ELR (cell line): ENCODE measurements at places on chromosomes 3 and 15.

DNA sequence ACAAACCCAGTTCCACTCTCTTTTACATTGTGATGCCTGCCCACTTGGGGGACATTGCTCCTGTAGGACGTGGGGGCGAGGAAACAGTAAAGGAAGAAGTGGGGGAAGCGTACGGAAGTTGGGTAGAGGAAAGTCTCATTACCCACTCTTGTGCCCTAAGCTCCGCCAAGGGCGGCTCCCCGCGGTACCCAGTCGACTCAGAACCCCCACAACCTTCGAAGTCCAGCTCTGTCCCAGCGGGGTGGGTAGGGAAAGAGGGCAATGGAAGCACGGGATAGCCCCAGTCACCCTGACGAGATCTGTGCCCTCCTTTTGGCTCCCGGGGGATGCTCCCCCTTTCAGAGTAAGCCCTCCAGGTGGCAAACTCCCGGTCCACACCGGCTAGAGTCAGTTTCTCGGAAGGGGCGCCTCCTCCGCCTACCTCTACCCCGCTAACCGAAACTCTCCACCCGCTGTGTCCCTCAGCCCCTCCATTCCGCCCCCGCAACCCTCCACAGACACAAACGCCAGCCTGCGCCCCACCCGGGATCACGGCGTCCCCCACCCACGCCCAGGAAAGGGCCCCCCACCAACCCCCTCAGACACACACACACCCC is 527 bp downstream of the CSNK1G1 start:
- peak; percentile 40 for DNase-seq

DNA sequence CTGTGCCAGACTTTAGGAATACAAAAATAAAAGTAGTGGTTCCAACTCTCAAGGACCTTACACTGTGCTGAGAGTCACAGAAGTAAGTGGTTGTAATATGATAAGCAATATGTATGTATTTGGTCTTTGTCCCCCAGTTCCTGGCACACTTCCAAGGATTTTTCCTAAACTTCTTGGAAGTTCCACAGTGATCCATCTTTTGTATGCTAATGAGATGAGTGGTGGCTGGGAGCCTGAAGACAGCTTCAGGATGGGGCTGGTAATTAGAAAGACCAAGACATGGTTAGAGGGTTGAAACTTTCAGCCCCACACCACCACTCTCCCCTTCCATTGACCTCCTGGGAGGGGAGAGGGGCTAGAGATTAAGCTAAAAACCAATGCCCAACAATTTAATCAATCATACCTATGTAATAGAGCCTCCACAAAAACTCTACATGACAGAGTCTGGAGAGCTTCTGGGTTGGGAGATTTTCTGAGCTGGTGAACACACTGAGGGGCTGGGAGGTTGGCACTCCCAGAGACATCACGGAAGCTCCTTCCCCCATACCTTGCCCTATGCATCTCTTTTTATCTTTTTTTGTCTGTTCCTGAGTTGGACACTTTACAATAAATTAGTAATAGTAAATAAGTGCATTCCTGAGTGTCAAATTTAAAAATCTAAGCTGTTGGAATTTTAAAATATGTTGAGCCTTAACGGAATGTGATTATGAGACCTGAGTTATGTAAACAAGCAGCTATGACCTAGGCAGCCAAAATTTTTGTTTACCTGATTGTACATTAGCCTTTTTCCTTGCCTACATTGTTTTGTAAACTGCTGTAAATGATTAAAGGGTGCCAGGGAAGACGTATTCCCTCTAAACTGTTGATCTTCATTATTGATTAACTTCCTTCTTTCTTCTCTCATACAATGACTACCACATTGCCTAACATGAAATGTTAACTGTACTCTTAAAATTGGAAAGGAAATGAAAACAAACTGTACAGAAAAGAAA is 24.3 kb downstream of the CD200R1L start:
- DNase-seq, result no peak

DNA sequence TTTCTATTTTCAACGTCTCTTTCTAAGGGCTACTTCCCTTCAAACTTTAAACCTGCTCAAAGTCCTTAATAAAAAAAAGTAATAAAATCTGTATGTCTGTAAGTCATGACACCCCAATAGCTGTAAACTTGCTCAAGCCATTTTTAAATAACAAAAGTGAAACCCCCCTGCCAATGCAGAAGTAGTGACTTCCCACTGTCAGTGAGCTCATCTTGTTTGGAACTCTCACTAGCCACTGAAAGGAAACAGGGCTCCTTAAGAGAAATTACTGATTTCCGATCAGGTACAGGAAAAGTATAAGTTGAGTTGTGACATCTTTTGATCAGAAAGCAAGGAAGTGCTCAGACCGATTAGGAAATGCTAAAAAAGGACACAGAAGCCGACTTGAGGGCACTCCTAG is 27.6 kb upstream of the GPR171 start:
- no peak for DNase-seq

GRCh38 chr3:53496984-53497383 is 2.6 kb downstream of the CACNA1D start:
- DNase-seq, result no peak

GRCh38 chr3:12455740-12456139 is 28.5 kb upstream of the TSEN2 start:
- no peak for DNase-seq

- no peak for DNase-seq
Observed at GRCh38 chr3:188750617-188751016, 421.2 kb upstream of the TPRG1 start.

GRCh38 chr3:120198305-120198878 is 86.6 kb downstream of the GPR156 start:
- peak; percentile 74 for DNase-seq

GRCh38 chr15:68672781-68673205 is 94.0 kb downstream of the CORO2B start:
- peak; percentile 40 for DNase-seq

DNA sequence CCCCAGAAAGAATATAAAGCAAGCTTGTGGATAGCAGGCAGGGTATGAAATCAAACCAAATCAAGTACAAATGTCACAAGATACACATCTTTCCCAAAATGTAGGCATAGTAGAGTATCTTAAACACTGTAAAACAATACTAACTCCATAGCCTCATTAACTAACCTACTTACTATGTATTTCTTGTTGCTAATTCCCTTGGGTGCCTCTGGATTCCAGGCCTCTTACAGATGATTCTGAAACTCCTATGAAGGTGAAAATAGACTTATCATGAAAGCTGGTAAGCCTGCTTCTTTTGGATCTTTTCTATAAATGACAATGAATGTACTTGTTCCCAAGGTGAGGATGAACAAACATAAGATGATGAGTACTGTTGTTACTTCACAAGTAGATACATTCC is 93.8 kb downstream of the FRMD5 start:
- DNase-seq, result no peak

GRCh38 chr3:32501783-32502117 is 902 bp downstream of the CMTM6 start:
- DNase-seq, result no peak

DNA sequence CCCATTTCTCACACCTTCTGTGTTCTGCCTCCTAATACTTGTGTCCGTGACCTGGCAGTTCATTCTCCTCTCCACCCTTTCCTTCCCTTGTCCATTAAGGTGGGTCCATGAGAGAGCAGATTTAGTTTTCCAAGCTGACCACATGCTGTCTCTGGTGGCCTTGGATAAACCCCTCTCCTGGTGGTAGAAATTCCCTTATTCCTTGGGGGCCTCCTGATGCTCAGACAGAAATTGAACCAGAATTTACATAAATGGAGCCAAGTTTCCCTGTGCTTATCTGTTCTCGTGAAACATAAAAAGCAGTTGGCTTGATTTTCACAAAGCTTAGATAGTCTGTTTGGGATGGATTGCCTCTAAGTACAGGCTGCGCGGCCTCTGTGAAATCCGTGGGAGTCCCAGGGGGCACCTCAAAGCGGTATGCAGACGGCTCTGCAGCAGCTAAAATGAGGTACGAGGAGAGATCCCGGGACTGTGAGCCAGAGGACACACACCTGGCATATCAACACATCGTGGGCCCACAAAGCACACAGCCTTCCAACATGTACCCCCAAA is 101.0 kb upstream of the NMNAT3 start:
- DNase-seq, result no peak

GRCh38 chr3:43024181-43024885 is 45.2 kb downstream of the GASK1A start:
- DNase-seq, result no peak

DNA sequence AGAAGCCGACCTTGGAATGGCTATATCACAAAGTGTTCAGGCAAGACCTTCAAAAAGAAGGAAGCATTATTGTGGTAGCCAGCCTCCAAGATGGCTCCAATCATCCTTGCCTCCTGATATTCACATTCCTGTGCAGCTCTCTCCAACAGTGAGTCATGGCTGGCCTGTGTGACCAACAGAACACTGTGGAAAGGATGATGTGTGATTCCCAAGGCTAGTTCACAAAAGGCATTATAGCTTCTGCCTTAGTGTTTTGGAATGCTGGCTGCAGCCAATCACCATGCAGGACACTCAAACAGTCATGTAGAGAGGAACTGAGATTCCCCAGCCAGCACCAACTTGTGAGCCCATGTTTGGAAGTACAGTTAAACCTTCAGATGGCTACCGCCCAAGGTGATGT is 102.6 kb downstream of the EFL1 start:
- peak; percentile 99 for DNase-seq

DNA sequence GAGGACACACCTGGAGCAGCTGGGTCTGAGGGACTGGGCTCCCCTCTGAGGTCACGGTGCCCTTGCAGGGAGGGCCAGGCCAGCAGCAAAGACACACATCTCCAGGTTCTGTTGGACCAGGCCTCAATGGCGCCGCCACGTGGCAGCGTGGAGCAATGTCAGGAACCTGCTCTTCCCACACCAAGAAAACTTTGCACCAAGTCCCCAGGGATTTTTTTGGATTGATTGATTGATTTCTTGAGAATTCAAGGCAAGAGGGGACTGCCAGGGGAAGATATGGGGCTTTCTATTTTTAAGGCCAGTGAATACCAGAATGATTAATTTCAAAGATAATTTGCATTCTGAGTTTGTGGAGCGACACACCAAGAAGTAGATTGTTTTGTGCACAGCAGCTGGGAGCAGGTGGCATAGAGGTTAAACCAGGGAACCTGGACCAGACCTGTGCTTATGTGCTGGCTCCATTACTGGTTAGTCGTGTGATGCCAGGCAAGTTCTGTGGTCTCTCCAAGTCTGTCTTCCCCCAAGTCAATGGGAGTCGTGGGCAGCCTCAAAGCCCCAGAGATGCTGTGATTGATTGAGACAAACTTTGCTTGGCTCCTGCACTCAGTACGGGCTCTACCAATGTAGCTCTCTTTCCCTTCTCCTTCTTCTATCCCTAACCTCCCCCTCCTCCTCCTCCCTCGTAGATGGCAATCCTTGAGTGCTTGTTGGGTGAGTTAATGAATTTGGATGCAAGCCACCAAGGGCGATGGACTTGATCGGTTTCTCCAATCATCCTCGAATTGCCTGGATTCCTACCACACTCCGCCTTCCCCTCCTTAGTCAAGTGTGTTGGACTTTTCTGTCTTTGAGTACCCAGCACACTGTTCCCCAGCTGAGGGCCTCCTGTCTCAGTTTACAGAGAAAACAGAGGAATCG is 96.2 kb upstream of the TRPM1 start:
- DNase-seq, result peak; percentile 45

DNA sequence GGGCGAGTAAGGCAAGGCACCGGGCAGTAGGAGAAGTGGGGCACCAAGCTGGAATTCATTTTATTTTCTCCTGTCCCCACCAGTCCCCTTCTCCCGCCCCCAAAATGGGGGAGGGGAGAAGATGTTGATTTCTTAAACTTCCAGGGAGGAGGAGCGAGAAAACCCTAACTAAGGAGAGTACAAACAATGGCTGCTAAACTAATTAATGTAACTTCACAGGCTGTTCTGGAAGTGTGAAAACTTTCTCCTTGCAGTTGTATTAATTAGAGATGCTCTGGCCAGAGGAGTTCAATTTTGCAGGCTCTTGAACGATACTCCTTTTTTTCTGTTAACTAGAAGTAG is 11.5 kb downstream of the ZIC4 start:
- no peak for DNase-seq

GRCh38 chr15:94457661-94458060 is 226.3 kb downstream of the MCTP2 start:
- DNase-seq, result no peak

GRCh38 chr3:172153335-172153861 is 114.0 kb downstream of the FNDC3B start:
- DNase-seq, result peak; percentile 98

GRCh38 chr3:42148982-42149432 is 57.9 kb downstream of the TRAK1 start:
- DNase-seq, result peak; percentile 68

DNA sequence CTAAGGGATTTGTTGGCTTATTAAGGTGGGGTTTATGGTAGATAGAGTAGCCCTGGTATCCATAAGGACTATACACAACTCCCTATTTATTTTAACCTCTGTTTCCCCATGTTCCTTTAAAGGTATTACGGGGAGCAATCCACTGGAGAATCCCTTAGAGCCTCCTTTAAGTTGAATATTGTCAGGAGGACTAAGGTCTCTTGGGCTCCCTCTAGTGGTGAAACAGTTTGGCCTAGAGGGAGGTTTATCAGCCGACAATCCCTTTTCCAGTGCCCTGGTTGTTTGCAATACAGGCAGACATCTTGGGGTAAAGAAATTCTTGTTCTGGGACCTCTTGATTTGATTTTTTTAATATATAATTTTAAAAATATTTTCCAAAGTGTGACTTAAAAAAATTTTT is 12.9 kb downstream of the OPA1 start:
- peak; percentile 81 for DNase-seq

DNA sequence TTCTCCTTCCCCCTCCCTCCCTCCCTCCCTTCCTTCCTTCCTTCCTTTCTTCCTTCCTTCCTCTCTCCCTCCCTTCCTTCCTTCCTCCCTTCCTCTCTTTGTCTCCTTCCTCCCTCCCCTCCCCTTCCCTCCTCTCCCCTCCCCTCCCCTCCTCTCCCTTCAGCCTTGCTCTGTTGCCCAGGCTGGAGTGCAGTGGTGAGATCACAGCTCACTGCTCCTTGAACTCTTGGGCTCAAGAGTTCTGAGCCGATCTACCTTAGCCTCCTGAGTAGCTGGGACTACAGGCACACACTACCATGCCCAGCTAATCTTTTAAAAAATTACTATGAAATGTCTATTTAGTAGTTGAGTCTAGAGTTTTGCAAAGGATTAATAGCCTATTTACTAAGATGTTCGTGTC is 32.2 kb downstream of the SQOR start:
- no peak for DNase-seq

DNA sequence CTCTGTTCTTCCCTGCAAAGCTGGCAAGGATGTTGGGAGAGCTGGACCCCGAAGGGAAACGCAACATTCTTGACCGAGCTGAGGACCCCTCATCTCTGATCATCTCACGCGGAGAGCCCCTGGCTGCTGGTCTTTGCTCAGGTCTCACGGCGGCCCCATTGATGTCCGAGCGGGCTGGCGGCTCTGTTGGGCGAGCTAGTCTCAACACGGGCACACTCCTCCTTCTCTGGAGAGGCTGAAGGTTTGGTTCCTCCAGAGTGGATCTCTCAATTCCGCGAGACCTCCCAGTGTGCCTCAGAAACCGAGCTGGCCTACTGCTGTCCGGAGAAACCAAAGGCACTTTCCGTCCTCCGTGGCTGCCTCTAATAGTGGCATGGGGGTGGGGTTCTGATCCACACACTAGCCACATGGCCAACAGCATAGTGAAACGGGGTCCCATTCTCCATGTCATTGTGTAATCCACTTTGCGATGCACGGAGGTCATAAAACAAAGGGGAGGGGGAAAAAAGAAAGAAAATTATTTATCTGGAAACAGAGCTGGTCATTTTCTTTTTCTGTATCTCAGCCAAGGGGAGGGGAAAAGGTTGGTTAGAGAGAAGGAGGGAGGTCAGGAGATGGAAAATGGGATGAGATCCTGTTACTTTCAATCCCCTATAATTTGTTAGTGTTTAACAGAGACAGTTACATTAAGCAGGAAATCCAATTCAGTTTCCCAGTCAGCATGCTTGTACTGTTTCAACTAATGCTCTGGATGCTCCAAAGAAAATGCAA is 1.3 kb downstream of the CCDC80 start:
- DNase-seq, result no peak
